ENCODE measurements at places on chromosomes 13 and 19. TPM values are rescaled to one million over a fixed set of nuclear protein-coding genes. Genes with fewer than 3 reads are reported as not detected.

GRCh38 chr13:40096357-40096901 lies 441.0 kb downstream of the COG6 start:
- DNase-seq, result no peak

DNA sequence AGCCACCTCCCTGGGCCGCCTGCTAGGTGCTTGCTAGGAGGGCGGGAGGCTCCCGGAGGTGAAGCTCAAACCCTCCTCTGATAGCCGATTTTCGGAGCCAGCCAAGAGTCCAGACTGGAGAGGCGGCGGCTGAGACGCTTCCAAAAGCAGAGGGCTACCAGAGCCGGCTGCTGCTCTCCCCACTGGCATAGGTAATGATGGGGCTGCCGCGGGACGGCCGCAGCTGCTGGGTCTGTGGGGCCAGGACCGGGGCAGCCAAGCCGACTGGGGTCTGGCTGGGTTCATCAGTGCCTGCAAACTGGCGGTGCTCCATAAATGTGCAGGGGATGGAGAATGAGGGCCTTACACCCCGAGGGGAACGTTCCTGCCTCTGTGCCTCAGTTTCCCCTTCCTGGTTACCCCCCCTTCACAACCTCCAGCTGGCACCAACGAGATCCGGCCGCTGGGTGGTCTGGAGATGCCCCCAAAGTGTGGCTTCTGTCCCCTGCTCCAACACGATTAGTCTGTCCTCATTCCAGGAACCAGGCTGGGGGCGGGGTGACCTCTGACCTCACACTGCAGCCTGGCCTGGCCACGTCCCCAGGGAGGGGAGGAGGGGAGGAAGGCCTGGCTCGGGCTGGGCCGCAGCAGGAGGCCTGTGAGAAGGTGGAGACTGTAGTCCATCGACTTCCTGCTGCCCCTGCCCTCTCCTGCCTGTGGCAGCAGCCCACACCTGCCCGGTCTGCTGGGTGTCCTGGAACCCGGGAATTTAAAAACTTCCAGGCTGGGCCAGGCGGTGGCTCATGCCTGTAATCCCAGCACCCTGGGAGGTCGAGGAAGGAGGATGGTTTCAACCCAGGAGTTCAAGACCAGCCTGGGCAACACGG lies 3.8 kb upstream of the WDR18 start:
- no peak for DNase-seq

GRCh38 chr19:30316000-30316491 lies 56.1 kb upstream of the ZNF536 start:
- no peak for DNase-seq

DNA sequence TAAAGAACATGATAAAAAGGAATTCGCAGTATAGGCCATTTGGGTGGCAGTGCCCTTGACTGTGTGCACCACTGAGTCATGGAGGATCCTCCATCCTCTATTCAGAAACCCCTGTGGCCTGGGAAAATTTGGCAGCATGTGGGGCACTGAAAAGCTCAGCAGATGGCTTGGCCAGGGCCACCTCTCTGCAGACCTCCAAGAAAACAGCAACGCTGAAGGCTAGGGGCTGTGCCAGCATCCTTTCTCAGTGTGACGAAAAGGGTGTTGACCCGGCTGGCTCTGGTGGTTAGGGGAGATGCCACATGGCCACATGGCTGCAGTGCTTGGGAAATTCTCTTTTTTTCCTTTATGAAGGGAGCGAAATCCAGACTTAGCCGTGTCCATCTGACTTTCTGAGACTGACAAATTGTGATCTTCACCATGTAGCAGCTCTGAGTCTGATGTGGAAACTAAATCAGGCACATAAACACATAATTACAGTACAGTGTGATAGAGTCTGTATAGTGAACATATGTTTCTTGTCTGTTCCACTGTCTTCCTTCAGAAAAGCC lies 178.0 kb downstream of the KCTD12 start:
- no peak for DNase-seq

DNA sequence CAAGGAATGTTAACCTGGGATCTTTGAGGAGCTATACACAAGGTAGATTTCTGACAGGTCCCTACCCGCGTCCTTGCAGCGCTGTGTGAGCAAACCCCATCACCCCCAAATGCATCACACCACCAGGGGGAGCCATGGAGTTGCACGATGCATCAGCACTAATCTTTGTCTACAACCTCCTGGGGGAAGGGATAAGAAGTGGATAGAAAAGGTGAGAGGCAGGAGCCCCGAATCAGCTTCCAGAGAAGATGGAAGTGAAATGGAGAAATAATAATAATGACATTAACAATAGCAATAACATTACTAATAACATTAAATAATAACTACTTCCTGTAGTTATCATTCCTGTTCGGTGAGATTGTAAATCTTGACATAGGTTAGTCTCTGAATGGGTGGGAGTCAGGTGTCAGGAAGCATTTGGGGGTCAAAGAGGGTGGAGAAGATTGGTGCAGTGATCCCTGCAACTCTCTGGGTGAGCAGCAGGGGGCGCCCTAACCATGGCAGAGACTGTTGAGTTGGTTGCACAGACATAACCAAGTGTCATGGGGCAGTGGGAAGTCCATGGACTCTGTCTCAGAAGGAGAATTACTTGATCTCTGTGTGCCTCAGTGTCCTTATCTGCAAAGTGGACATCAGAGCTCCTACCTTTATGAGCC lies 16.5 kb downstream of the SIGLEC7 start:
- no peak for DNase-seq

- no peak for DNase-seq
These were observed 7.7 kb upstream of the CDADC1 start for GRCh38 chr13:49240017-49240416.

GRCh38 chr13:44668688-44669087 lies 92.6 kb upstream of the TSC22D1 start:
- no peak for DNase-seq

- no peak for DNase-seq
These were observed 5.8 kb downstream of the AMER2 start for GRCh38 chr13:25166306-25166705.

ZNF135 gene
- total RNA-seq, result 12.6 TPM

C19orf38 gene
- total RNA-seq, result 2.6 TPM

NDUFA11 gene
- total RNA-seq, result 114 TPM

All from urinary bladder (tissue), 4 donors.